Muscle of arm (tissue), 14 donors: ENCODE measurements at places on chromosomes 2 and 18.

DNA sequence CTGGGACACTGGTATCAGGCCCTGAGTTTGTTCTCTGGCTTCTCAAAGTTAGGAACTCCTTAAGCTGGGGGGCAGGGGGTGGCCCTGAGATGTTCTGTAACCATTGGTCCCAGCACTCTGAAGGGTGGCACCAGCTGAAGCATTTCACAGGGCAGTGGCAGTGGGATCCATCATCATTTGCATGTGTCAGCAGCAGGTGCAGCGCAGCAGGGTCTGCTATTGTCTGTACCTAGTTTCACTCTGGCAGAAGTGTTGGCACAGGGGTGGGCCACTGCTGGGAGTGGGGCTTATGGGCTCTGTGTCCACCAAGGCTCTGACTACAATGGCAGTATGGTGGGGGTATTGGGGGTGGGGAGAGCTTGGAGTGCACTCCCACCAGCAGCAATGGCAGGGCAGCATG is 460.4 kb upstream of the ZNF804A start:
- DNase-seq, result no peak

- no peak for DNase-seq
These were observed 137.7 kb downstream of the IRS1 start for GRCh38 chr2:226661789-226662545.

DNA sequence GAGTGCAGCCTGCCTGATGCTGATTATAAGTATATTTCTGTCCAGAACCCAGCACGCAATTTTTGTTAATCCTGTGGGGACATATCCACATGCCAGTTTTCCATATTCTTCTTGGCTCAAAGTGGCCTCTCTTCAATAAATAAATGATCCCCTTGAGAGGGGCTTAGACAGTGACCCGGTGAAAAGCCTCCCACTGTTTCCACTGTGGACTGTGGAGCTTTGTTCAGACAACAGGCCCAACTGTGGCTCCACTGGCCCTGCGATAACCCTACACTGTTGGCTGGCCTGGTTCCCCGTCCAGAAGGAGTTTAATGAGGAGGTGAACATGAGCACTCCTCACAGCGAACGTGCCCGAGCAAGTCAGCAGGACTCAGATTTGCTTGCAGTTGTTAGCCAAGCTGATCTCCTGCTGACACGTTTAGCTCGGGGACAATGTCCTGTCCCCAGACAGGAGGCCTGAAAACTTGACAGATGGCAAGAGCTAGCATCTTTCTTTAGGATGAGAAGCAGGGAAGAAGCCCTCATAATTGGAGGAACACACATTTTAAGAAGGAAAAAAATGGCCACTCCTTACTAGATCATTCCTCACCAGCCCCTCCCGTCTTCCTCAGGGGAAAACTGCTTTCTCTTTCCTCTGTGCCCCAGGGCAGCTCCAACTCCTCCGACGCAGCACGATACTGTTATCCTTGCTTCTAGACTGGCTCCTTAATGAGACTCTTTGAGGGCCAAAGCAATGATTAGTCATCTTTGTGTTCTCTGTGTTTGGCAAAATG is 20.0 kb upstream of the MTCL1 start:
- DNase-seq, result no peak

GRCh38 chr2:37472959-37473358 is 128.5 kb downstream of the QPCT start:
- no peak for DNase-seq

DNA sequence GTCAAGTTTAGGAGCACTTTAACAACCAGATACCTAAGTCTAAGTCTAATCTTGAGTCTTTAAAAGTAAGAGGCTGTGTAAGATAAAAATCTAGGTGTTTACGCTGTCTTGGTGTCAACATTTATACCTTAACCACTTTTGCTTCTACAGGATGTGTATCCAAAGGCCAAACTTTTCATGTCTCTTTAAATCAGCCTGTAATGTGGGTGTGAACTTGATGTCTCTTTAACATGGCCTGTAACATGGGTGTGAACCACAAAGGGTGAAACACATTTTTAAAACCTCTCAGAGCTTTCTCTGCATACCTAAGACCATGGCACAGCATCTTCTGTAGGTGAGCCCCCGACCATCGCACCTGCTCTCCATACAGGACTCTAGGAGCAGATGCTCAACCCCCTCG is 40.4 kb downstream of the SH3YL1 start:
- DNase-seq, result no peak

DNA sequence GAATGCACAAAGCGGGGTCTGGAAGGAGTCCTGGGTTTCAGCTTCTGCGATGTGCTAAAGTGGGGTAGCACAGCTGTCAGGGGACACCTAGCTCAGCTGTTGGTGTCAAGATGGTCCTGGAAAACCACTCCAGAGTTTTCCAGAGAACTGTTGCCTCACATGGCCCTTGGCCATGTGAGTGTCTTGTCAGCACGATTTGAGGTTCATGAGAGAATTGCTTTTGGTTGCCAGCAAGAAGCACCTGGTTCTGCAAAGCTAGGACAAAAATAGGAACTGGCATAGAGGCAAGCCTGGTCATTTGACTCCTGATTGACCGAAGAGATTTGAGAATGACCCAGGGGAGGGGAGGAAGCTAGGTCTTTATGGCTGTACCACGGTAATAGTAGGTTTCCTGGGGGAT is 50.4 kb upstream of the CTLA4 start:
- DNase-seq, result no peak

- no peak for DNase-seq
These were observed 101.5 kb upstream of the NEDD4L start for GRCh38 chr18:57942493-57942892.

GRCh38 chr2:241762933-241763369 is 13.7 kb upstream of the GAL3ST2 start:
- no peak for DNase-seq

GRCh38 chr18:49591271-49591670 is 29.4 kb downstream of the LIPG start:
- DNase-seq, result peak; percentile 11

DNA sequence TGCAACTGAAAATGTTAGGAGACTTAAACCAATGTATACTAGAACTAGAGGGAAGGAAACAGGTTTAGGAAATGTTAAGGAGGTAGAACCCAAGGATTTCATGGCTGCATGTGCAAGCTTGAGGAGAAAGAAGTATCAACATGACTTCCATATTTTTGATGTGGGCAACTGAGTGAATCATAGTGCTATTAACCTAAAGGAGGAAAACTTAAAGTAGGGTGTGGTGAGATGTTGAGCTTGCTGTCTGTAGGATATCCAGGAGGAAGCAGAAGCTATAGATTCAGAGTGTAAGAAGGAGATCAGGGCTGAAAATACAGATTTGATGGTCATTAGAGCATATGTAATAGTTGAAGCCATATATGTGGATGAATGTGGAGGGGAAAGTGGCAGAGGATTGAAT is 31.5 kb downstream of the NDC80 start:
- no peak for DNase-seq

GRCh38 chr18:59520562-59521355 is 161.7 kb upstream of the LMAN1 start:
- peak; percentile 46 for DNase-seq

DNA sequence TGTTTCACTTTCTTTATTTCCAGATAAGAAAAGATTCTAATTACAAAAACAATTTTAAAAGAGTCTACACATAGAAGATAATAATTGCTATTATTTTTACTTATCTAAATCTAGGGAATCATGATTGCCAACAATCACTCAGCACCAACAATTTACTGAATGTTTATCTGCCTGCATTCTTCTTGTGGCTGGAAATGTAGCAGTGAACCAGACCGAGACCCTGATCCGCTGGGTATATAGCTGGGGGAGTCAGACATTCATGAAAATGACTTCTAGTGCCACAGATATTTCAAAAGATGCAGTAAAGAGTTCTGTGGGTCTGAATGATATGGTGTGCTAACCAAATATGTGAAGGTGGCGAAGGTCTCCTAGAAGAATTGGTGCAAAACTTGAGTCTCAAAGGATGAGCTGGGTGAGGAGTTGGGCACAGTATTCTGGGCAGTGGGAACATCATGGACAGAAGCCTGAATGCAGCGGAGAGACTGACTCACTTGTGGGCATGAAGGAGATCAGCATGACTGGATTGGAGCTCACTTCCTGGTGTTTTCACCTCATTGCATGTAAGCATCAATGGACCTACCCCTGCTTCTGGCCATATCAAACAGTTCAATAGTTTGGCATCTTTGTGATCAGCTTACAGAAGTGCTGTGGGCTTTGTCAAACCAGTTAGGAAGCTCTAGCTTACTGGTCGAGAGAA is 26.1 kb upstream of the FN1 start:
- DNase-seq, result no peak

- DNase-seq, result no peak
These were observed 113.6 kb downstream of the LAMA1 start for GRCh38 chr18:7004009-7004408.

GRCh38 chr2:63642946-63643345 is 54.2 kb downstream of the MDH1 start:
- no peak for DNase-seq

GRCh38 chr18:35073186-35074105 is 32.2 kb downstream of the MAPRE2 start:
- no peak for DNase-seq

DNA sequence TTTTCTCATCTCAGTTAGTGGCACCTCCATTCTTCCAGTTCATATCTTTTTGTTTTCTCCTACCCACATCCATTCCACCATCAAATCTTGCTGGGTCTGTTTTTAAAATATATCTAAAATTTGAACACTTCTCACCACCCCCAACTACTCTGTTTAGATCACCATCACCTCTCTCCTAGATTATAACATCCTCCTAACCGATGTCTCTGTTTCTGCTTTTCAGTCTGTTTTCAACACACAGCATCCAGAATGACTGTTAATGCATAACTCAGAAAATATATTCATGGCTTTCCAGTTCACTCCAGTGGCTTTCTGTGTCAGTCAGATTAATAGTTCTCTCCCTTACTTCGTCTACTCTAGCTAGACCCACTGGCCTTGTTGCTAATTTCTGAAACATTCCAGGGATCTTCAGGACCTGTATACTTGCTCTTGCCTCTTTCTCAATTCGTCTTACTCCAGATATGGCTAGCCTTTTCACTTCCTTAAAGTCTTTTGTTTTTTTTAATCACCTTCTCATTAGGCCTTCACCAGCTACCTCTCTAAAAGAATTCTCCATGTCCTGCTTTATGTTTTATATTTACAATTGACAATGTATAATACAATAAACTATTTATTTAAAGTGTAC is 105.3 kb downstream of the COMMD1 start:
- no peak for DNase-seq

DNA sequence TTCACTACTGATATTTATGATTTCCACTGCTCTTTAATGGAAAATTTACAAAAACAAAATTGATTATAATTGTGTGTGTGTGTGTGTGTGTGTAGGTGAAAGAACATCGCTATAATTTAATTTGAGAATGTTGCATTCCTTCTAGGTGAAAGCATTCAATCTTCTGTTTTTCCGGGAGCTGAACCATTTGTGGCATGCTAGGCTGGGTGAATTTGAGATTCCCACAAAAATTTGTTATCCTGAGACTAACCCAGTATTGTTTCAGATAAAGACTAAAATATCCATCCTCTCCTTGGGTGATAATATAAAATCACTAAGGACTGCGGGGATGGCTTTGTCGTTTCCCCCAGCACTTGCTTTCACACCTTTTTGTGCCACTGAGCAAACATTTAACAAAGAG is 911.2 kb upstream of the PIK3C3 start:
- no peak for DNase-seq

DNA sequence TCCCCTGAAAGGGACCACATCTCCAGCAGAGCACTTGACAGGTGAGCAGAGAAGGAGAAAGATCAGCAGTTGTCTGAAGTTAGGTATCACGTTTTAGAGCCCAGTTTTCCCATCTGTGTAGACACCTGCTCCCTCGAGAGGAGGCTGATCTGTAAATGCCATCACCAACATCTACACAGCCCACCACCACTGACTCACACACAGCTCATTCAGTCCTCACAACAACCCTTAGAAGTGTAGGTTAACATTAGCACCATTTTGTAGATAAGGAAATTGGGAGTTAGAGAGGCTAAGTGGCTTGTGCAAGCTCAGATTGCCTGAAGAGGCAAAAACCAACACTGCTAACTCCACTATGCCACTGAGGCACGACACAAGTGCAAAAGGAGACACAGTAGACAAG is 37.2 kb upstream of the STAT1 start:
- DNase-seq, result no peak

DNA sequence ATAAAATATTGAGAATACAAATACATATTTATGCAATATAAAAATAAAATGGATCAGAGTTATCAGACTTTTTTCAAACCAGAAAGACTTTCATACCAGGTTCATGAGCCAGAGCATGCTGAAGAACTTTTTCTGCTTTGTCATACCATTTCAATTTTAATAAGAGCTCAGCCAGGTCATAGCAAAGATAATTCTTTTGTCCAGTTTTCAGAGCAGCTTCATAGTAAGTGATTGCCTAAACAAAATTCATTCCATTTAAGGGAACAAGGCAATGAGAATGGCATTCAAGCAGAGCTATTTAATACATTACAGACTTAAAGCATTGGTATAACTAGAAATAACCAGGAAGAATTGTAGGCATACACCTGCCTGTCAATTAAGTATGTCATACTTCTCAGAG is 42.3 kb downstream of the TTC21B start:
- DNase-seq, result no peak

DNA sequence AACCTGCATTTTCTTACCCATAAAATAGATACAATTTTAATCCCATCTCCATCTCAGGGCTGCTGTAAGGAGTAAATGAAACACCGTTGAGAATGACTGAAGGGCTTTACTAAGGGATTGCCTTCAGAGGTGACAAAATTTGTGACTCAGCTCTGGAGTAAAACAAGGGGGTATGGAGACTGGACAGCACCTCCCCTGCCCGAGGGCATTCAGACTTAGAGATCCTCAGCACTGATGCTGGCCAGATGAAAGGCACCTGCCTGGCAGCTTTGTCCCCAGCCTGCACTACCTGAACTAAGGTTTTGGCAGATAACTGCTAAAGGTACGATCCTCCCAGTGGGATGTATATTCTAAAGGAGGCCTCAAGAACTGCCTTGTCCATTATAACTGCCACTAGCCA is 105.9 kb upstream of the STPG4 start:
- no peak for DNase-seq

- peak; percentile 10 for DNase-seq
These were observed 492.8 kb upstream of the FSIP2 start for GRCh38 chr2:185245806-185246205.

- no peak for DNase-seq
These were observed 7.4 kb upstream of the NPC1 start for GRCh38 chr18:23593720-23594119.

- no peak for DNase-seq
These were observed 4.3 kb upstream of the NAPG start for GRCh38 chr18:10521566-10521965.

DNA sequence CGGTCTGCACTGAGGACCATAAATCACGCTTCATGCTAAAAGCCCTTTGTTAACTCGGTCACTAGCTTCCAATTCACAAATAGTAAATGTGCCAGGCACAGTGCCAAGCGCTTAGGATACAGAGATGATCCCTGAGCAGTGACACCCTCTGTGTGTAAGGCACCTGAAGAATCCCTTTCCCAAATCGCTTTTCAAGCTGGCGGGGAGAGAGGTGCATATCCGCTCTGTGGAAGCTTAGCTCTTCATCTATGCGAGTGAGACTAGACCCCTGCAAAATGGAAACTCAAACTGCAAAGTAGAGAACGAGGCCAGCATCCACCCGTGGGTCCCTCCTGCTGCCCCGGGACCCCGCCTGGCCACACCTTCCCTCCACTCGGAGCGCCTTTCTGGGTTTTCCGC is 2.4 kb downstream of the PIEZO2 start:
- DNase-seq, result no peak

- peak; percentile 63 for DNase-seq
These were observed 26.7 kb downstream of the POLR1A start for GRCh38 chr2:86078774-86079545.
